ENCODE measurements at places on chromosomes 11 and 22.

GRCh38 chr22:19081351-19081750, 40.9 kb downstream of the DGCR2 start:
- no peak for DNase-seq

DNA sequence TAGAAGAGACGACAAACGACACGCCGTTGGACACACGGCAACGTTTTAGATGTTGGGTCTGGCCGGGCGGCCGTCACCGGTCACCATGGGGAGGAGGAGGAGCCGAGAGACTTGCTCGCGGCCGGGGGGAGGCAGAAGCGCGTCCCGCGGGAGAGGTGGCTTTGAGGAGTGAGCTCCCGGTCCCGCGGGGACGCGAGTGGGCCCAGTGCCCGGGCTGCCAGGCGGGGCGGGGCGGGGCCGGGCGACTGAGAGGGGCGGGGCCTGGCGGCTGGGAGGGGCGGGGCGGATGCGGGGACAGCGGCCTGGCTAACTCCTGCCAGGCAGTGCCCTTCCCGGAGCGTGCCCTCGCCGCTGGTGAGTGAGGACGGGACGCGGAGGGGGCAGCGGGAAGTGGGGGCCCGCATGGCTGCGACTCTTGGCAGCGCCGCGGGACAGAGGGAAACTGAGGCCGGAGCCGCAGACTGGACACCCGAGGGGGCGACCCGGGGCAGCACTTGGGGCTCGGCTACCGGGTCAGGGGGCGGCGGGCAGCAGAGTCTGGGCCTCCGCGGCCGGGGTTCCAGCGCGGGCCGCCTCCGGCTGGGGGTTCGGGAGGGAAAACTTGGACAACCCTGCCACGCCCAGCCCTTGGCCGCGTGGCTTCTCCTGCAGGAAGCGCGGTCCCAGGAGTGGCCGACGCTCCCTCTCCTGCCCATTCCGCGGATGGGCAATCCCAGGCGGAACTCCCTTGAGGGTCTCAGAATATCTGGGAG, at the start of gene TSPO:
Gene TSPO (plus strand): TSS at position 309 of the 752 bp plus-strand sequence. CDS start 7,680 bp downstream, outside the sequence.
- peak; percentile 59 for DNase-seq

- DNase-seq = no peak
These were observed 5.1 kb upstream of the CHST1 start for GRCh38 chr11:45670386-45671135.

- DNase-seq = peak; percentile 90
These were observed 7.4 kb downstream of the NDUFV1 start for GRCh38 chr11:67613960-67614715.

DNA sequence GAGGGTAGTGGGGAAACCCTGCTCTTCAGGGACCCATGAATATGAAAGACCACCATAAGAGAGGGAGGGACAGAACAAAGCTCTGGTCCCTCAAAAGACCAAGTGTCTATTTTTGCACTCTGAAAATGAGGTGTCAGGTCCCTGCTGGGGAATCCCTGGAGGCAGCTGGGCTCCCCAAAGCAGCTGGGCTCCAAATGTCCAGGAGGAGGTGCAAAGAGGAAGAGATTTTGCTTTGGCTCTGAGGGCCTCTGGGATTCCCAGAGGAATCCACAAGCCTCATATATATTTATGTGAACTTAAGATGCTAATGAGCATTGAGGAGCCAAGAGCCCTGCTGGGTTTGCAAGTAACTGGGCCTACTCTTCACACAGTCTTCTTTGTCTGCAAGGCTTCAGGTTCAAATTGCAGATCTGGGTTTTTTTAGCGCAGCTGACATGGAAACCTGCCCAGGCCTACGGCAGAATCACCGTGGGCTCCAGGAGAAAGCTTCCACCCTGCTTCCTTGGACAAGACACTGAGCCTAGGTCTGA, 26.0 kb downstream of the CLMP start:
- DNase-seq = no peak

DNA sequence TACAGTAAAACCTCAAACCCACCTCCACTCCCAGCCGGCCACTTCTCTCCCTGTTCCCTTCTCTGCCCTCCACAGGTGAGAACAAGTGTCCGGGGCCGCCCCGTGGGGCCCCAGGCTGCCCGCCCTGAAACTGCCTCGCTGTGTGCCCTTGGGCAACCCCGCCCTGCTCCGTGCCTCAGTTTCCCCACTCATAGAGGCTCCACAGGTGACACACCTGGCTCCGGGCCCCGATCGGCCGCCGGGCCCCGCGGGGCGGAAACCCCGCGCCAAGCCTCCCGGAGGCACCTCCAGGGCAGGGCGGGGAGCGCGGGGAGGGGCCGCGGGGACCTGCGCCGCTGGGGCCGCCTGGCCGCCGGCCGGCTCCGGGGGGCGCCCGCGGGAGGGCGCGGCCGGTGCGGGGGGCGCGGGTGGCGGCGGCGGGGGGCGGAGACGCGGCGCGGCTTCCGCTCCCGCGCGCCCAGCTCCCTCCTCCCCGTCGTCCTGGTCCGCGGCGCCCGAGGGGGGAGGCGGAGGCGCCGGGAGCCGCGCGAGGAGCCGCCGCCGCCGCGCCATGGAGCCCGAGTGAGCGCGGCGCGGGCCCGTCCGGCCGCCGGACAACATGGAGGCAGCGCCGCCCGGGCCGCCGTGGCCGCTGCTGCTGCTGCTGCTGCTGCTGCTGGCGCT, at the start of gene LRP5:
Gene LRP5 (plus strand): TSS at position 475 of the 663 bp plus-strand sequence. CDS start 124 bp downstream, at position 599.
- peak; percentile 72 for DNase-seq

- no peak for DNase-seq
These were observed 15.7 kb downstream of the ZNF214 start for GRCh38 chr11:7004482-7004881.

GRCh38 chr11:128645968-128646367, 47.9 kb upstream of the FLI1 start:
- no peak for DNase-seq

DNA sequence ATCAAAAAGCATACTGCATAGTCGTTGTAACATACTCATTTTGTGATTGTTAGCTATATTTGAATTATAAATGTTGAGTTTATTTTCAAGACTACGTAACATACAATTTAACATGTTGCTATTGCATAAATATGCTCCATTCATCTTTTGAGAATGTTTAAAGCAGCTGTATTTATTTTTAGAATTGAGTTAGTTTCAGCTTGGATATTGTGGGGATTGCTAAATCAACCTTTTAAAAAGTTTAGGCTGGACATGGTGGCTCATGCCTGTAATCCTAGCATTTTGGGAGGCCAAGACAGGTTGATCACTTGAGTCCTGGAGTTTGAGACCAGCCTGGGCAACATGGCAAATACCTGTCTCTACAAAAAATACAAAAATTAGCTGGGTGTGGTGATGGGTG, 288.1 kb downstream of the DYNC2H1 start:
- DNase-seq = no peak

DNA sequence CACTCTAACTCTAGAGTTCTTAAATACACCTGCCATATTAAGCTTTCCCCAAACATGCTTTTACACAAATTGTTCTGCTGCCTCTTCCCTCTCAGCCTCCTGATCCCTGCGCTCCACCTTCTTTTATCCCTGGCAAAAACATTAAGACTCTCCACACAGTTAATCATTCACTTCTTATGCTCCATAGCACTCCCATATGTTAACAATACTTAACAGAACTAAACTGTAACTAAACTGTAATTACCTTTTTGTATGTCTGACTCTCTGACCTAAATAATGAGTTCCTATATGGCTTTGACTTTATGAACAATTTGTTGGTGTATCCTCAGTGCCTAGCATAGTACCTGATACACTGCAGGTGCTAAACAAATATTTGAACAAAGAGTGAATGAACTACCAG, 71.8 kb downstream of the BTBD10 start:
- no peak for DNase-seq

DNA sequence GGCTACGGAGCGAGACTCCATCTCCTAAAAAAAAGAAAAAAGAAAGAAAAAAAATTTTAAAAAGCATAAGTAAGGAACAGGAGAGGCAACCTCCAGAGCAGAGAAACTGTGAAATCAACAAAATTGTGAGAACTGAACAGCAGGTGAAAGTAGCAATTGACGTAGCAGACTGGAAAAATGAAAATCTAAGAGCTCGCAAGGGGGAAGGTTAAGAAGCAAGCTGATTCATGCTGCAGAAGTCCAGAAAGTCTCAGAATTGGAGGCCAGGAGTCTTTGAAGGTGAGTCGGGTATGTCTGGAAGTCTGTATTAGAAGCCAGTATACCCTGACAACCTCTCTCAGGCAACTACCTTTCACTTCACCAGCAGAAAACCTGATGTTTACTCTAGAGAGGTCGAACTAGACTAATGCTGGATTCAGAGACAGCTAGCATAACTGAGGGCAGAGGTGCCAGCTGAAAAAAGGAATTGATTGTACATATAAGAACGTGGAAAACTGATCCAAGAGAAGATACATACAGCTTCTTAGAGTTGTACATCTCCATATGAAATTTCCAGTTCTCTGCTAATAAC, 161.5 kb downstream of the WNT11 start:
- DNase-seq = no peak

DNA sequence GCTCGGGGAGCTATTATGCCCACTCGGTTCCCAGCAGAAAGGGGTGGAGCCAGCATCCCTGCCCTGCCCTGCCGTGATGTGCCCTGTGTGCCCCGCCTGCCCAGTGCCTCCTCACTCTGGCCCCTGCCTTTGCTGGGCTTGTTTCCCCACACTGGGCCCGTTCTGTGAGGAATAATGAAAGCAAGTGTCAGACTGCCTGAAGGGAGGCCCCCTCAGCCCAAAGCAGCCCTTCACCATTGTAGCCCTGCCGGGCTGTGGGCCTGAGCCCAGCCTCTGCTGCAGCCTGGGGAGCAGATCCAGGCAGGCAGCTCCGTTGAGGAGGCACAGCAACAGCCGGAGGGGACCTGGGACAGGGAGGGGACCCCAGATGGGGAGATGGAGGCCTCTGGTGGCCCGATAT, 20.2 kb upstream of the NEFH start:
- no peak for DNase-seq

- DNase-seq = no peak
These were observed 31.5 kb downstream of the TSG101 start for GRCh38 chr11:18495271-18495670.

DNA sequence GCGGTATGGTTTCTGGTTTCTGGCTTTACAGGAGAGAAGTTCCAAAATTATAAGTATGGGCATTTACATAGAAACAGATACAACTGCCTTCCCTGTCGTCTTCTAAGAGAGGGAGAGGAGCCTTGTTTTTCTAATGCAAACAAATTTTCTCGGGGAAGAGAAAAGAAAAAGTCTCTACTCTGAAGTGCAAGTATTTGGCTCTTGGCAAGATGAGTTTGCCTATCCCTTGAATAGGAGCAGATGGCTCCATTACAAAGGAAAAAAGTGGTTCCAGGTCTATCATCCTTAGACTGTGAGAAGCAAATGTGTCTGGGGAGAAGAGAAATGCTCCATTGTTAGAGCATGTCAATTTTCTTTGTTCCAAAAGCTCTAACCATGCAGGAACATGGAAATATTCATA, 455.6 kb downstream of the BUD13 start:
- DNase-seq = no peak

- no peak for DNase-seq
These were observed 85.7 kb downstream of the NECTIN1 start for GRCh38 chr11:119643212-119643875.

DNA sequence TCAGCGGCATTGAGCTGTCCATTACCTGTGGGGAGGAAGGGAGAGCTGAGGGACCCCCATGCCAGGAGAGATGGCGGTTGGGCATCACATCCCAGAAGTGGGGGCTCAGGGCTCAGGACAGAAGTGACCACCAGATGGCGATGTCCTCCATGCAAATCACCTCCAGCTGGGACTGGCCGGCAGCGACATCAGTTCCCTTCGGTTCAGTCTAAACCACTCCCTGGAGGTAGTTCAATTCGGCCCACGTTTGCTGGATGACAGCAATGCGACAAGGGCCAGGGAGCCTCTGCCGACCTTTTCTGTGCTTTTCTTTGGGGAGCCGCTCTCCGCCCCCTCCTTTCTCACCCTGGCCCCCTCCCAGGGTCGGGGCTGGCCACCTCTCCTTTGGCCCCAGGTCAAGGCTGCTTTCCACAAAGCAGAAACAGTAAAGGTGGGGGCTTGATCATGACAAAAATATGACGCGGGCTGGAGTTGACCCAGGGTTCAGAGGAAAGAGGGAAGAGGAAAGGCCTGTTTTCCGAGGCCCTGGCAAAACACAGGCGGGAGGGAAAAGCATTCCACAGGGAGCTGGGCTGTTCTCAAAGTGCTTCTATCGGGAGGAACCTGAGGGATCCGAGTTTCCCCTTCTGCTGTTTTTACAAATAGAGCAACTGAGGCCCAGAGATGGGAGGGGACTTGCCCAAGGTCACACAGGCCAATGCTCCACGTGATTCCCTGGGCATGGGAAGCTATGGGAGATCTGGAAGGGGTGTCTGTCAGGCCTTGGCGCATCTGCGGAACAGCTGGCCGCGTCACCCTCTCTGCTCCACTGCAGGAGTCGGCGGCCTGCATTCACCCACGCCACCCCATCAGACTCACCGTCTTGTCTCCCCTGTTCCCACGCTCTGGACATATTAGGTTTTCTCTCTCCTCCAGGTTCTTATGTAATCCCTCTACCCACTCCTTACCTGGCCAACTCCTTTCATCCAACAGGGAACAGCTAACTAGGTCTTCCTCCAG, 54.7 kb downstream of the FBXO7 start:
- DNase-seq = peak; percentile 82

- DNase-seq = no peak
These were observed 210.8 kb downstream of the PGR start for GRCh38 chr11:100918551-100919500.

- DNase-seq = no peak
These were observed 1.3 kb downstream of the ABTB2 start for GRCh38 chr11:34356576-34356912.

DNA sequence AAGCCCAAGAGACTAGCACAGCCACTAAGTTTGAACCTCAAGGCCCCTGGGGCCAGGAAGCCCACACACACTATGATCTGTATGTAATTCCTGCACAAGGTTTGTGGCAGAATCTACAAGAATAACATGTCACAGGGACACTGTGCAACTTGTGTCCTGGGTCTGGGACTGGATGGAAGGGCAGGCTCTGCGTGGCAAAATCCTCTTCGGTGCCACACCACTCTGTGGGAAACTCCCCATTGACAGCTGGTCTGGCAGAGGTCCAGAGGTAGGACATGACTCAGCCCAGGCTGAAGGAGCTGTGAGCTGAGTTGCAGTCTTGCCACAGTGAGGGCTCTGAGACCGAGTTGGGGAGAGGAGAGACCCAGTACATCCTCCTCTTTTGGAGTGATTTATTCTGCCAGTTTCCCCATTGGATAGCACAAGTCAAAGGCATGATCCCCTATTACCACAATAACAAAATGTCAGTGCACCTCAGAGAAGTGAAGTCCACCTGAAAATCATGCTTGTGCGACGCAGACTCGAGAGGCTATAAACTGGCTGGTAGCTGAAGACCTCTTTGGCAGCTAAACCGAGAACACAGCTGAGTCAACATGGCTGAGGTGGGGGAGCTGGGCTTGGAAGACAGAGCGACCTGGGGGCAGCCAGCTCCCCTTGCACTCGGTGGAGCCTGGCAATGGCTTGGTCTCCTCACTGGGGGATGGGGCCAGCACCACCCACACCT, 23.3 kb upstream of the SERPIND1 start:
- DNase-seq = peak; percentile 53

DNA sequence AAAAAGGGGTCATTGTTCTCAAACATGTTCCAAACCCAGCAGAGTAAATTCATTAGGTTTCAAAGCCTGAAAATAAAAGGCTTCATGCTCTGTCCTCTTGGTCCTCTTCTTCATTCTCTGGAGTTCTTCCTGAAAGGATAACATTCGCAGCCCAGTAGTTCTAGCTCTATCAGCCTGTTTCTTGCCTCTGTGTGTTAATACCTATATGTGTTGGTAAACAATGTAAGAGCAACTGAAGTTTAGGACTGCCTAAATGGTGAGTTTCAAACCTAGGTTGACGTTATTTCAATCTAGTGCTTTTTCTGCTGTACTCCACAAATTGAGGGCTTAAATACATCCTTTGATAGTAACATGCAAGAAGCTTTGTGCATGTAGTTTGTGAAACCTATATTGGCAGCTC, 9.4 kb downstream of the AASDHPPT start:
- no peak for DNase-seq

GRCh38 chr11:67521924-67522323, 1.3 kb downstream of the CABP2 start:
- DNase-seq = no peak
